Coronary artery (tissue), 2 donors: ENCODE measurements at places on chromosomes 13 and 19.

- no peak for DNase-seq
Measured at GRCh38 chr19:1512671-1513498, at the start of gene ADAMTSL5. Gene ADAMTSL5 (minus strand): TSS chr19:1513019. CDS start chr19:1510943, 2,076 bp downstream.

DNA sequence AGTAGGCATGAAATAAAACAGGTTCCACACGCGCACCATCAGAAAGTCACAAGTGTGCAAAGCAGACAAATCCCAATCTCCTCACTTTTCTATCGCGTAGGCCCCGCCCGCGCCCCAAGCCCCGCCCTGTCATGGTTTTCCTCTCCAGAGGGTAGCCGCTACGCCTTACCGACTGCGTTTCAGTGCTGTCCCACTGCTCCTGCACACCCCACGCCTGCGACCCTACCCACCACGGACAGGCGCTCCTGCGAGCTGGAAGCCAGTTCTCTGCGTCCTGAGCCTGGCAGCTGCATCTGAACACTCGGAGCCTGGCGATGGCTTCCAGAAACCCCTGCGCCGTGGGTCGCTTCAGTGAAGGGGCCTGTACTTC is 379 bp upstream of the ZNF470 start:
- no peak for DNase-seq

DNA sequence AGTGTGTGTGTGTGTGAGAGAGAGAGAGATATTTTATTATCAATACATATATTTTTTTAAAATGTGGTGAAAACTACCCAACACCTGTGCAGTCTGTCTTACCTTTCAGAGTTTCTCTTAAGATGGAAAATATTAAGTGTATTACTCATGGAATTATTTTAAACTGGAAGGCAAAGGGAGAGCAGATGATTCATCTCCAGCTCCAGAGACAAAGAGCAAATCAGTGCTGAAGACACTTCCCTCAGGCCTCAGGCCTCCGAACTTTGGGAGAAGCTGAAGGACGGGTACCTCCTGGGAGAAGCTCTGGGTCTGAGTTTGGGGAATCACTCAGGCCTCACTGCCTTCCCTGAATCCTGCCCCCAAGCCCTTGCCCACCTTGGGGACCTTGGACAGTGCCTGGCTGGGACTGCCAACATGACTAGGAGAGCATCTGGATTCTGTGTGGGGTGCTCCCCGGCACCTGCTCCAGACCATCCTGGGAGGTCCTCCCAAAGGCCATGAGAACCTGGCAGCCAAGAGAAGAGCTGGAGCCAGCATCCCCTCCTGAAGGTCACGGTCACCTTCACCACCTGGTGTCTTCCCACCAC is 170.4 kb upstream of the UBL3 start:
- no peak for DNase-seq

DNA sequence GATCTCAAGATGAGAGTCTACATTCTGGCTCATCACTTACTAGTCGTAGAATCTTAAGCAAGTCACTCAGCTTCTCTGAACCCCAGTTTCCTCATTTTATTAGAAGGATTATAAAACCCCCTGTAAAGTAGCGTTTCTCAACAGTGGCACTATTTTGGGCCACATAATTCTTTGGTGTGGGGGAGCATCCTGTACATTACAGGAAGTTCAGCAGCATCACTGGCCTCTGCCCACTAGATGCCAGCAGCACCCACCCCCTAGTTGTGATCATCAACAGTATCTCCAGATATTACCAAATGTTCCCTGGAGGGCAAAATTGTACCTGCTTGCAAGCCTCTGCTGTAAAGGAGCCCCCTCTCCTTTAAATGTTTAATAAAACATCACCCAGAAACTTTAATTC is 22.6 kb downstream of the STARD13 start:
- DNase-seq, result no peak

DNA sequence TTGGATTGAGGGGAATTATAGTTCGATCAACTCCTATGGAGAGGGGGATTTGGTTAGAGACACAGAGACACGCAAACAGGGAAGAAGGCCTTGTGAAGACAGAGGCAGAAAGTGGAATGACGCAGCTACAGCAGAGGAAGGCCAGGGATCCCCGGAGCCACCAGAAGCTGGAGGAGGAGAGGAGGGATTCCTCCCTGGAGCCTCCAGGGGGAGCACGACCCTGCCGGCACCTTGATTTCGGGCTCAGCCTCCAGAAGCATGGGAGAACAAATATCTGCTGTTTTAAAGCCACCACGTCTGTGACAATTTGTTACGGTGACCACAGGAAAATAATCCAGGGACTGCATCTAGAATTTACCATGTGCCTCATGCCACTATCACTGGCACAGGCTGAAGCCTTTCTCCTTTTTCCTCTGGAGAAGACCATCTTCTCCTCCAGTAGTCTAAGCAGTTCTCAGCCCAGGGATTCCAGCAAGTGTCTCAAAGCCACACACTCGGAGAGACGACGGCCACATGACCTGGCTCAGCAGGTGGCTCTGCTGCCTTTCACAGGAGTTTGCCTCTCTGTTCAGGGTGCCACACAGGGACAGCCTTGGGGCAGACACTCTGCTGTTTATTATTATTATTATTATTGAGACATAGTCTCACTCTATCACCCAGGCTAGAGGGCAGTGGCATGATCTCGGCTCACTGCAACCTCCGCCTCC is 39.9 kb upstream of the CCNE1 start:
- DNase-seq, result no peak

DNA sequence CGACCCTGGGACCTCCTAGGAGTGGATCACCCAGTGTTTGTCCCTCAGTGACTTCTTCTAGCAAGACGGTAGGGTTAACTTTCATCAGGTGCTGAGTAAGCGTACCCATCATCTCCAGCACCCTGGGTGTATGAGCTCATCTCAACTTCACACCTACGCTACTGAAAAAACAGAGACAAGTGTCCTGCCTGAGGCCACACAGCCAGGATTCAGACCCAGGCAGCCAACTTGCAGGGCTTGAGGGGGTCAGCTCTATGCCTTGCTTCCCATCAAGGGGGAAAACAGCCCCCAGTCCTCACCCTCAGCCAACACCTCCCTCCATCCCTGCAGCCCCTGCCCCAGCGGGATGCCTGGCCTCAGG is 4.6 kb downstream of the TLE2 start:
- no peak for DNase-seq

DNA sequence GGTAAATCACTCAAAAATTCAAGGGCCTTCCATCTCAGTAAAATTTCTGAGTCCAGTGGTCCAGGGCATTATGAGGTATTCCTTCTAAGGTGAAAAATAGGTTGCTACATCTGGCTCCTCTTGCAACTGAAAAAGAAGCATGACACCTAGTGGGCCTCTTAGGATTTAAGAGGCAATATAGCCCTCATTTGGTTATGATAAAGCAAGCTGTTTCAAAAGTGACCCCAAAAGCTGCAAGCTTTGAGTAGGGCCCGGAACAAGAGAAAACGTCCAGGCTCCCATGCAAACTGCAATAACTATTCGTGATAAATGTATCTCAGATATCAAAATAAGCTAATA is 1910.2 kb upstream of the PRR20A start:
- no peak for DNase-seq

GRCh38 chr19:6118043-6118442 is 7.7 kb upstream of the RFX2 start:
- no peak for DNase-seq

DNA sequence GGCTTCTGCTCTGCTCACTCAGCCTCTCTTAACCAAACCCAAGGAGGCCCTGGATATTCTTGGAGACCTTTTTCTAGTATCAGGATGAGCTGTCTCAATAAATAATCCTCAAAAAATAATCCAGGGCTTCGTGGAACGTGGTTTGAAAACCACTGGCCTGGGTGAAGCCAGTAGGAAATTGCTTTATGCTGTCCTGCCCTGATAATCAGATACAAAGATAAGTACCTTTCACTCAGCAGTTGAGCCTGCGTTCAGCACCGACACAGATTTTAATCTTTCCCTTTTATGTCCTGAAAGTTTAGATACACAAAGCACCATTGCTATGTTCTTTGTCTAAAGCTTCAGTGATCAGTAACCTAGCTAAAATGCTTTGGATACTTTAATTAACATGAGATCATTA is 460.0 kb downstream of the RFC3 start:
- DNase-seq, result no peak

DNA sequence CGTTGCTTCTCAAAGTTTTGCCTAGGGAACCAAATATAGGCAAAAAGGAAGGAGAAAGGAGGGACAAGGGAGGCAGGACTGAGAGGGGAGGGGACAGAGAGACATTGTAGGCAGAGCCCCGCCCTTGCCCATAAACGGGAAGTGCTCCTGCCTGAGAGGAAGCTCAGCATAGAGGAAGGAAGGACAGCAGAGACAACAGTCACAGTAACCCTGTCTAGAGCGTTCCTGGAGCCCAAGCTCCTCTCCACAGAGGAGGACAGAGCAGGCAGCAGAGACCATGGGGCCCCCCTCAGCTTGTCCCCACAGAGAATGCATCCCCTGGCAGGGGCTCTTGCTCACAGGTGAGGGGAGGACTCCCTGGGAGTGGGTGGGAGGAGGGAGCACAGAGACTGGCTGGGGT is at the start of gene CEACAM21:
Gene CEACAM21 (plus strand): TSS at position 169 of the 400 bp plus-strand sequence. CDS start 109 bp downstream, at position 278.
- no peak for DNase-seq
